Stimulated activated CD8-positive, alpha-beta memory T cell treated with anti-CD3 and anti-CD28 coated beads, Interleukin-12 subunit alpha, Interleukin-12 subunit beta, amount 100 ng/mL, for 4 hours (primary cell): ENCODE measurements at places on chromosomes 7 and 10.

DNA sequence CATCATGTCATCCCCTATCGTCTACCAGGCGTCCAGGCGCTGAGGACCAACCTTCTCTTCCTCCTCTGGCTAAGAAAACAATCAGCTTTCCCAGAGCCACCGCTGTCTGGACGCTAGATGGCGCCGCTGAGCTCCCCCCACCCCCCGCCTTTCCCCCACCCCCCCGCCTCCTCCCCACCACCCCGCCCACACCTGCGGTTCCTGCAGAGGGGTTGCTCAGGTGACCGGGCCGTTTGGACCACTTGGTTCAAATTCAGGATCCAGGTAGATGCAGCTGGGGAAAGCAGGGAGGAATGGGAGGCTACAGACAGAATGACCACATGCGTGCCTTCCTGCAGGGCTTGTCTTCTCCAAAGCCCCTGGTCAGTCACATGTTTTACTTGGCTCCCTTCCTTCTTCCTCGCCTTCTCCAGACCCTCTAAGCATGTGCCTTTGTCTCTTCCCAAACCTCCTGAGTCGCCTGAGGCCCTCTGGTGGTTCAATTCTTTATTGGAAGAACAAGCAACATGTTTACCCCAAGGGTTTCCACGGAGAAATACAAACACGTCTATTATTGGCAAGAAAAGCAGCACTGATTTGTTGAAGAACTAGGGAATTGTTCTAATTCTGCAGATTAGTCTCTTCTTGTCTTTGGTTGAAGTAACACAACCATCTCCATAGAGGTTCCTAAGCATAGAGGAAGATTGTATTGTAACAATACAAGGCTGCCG, 24.7 kb downstream of the AOC1 start:
- DNase-seq = no peak

- DNase-seq = no peak
Observed at GRCh38 chr7:97578225-97578624, 153.7 kb upstream of the TAC1 start.

- no peak for DNase-seq
Observed at GRCh38 chr10:92122941-92123450, 167.9 kb downstream of the CPEB3 start.

- no peak for DNase-seq
Observed at GRCh38 chr10:78520737-78521430, 487.2 kb downstream of the RPS24 start.

GRCh38 chr7:115249080-115249479, 327.2 kb downstream of the MDFIC start:
- no peak for DNase-seq

GRCh38 chr7:134724606-134725005, 54.8 kb upstream of the CALD1 start:
- no peak for DNase-seq

GRCh38 chr10:29253690-29254029, 35.2 kb upstream of the LYZL1 start:
- DNase-seq = no peak

DNA sequence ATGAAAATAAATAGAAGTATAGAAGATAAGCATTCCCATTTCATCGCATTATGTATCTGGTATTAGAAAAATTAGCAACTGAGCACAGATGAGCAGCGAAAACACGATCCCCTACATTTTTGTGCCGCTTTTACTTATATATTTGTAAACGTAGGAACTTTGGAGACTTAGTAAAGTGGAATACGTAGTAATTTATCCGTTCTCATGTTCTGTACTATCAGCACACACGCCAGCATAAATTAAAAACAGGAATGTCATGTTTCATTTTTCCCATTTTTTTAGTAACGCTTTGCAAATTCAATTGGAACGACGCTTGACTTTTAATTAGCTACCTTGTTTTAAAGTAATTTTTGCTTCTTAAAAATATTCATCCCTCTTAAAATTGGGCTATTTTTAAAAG, 2.4 kb downstream of the ZNRF2 start:
- DNase-seq = no peak

DNA sequence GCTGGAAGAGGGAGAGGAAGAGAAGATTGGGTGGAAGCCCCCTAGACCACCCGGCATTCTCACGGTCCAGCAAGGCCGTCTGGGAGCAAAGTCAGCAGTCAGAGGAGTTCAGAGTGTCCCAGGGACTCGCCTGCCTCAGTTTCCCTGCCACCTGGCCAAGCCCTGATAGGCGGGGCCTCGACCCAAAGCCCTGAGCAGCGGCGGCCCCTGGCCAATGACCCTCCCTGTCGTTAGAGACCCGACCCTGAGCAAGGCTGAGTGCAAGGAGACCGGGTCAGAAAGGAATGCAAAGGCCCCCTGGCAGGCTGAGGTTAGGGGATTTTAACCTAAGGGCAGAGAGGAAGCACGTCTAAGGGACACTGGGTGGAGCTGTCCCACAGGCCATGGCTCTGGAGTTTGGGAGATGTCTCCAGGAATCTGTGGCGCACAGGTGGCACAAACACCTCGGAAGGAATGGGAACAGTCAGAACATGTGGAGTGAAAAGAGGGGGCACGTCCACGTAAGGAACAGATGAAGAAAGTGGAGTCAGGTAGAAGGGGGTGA, 196.8 kb upstream of the PDE1C start:
- DNase-seq = no peak

DNA sequence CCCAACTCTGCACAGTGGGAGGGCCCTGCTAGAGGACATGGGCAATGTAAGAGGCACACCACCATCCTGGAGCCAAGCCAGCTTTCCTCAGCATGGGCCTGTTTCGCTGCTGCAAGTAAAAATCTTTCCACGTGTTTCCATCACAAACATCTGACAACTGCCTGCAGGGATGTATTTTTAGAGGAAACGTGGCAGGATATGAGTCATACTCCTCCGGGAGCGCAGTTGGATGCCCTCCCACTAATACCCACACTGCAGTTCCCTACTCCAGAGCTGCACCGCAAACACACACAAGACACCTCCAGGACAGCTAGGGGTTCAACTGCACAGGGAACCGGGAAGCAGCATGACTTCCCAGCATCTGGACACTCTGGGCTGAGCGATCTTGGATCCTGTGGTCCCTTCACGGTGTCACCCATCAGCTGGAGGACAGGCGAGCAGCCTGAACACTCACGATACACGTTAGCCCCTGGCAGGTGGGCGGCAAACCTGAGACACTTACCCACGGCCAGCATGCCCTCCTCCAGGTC, 26.1 kb downstream of the PLAC9 start:
- no peak for DNase-seq

DNA sequence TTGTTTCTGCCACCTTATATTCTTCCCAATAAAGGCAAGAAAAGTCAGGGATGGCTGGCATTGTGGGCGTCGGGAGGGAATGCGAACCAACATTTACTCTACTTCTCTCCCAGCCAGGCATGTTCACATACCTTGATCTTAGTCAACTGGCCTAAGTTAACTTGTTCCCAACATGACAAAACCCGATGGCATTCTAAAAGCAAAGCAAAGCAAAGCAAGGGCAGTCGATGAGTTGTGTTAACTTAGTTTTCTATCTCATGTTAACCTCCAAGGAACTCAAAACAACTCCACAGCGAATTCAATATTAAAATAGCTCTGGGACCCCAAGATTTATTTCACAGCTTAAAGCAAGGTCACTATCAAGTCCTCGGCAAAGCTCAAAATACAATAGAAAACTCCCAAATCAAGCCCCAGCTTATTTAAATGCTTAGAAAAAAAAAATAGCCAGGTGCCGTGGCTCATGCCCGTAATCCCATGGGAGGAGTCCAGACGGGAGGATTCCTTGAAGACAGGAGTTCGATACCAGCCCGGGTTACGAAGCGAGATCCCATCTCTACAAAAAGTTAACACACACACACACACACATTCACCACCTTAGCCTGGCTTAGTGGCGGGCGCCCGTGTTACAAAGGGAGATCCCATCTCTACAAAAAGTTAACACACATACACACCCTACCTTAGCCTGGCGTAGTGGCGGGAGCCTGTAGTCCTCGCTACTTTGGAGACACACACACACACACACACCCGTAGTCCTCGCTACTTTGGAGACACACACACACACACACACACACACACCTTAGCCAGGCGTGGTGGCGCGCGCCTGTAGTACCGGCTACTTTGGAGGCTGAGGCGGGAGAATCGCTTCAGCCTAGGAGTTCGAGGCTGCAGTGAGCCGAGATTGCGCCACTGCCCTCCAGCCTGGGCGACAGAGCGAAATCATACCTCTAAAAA, 901 bp upstream of the CCNY start:
- DNase-seq = no peak

DNA sequence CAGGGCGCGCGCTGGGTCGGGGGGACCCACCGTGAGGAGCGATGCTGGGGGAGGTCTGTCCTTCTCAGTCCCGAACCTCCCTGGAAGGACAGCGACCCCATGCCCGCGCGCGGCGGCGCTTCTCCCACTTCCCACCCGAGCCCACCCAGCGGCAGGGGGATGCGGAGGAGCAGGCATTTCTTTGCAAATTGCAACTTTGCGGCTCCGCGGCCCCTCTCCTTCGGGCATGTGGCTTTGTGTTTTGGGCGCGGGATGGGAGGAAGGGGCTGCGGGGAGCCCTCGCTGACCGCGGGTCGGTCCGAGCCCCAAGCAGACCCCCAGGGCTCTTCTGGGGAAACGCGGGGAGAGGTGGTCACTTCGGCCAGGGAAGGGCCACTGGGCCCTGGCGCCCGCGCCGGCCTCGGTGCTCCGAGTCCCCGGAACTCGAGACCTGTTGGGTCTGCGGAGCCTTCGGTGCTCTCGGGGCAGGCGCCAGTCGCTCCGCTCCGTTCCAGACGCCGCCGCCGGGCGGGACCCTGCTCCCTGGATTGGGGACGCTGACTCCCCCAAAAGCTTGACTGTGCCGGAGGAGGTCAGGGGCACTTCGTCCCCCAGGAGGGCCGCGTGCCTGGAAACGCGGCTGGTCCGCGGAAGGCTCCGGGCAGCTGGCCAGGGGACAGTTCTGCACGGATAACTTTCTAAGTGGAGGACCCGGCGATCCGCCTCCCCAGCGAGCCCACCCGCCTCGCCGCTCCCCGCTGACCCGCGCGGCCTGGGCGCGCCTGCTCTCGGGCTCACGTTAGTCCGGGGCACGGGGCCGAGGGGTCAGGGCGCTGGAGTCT, 164.2 kb upstream of the DPP6 start:
- no peak for DNase-seq

DNA sequence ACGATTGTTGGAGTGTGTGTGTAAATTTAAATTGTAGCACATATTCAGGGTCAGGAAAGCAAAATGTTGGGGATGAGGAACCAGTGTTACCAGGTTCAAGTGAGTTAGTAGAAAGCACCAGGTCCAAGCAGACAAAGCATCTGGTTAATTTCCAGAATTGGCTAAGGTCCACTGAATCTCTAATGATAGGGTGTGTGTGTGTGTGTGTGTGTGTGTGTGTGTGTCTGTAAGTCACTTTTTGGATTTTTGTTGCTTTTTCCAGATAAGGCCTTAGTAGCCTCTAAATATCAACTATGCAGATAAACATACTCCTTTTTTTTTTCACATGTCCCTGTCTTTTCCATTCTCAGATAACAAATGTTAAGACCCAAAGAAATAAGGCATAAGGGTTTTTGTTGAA, 36.6 kb upstream of the FMC1 start:
- no peak for DNase-seq

GRCh38 chr10:127904311-127905000, 2.4 kb upstream of the PTPRE start:
- no peak for DNase-seq

DNA sequence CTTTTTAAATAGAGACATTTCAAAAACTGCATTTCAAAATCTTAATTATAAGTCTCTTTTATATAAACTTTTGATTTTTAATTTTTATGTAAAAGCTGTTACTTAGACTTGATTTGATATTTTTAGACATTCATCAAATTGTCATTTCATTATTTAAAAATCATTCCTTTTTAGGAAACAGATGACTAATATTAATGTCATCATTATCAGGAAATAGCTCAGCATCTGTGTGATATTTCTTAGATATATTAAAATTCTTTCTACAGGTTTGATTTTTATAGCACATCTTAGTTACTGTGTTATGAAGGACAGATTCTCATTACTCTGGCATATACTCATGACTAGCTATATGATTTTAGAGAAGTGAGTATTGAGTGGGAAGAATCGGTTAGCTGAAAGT, 17.2 kb downstream of the RUNDC3B start:
- DNase-seq = no peak

DNA sequence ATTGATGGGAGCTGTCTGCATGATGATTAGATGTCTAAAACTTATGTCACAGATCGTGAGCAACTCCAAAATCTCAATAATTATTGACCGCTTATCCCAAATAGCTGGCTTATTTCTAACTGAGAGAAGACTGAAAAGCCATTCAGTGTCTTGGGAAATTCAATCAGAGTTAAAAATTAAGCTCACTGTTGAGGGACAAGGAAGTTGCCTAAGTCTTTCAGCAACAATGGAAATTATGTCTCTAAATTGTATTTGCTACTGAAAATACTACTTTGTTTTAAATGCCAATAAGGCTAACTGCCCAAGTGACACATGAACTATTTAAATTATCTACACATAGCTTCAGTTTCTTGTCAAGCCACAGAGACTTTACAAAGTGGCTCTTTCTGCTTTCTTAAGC, 107.9 kb upstream of the FAM171A1 start:
- DNase-seq = no peak

GRCh38 chr10:70546584-70546983, 56.0 kb downstream of the PRF1 start:
- DNase-seq = no peak

- no peak for DNase-seq
Observed at GRCh38 chr10:126177417-126178030, 210.8 kb downstream of the ADAM12 start.

GRCh38 chr10:61606959-61607907, 55.5 kb upstream of the CABCOCO1 start:
- no peak for DNase-seq

DNA sequence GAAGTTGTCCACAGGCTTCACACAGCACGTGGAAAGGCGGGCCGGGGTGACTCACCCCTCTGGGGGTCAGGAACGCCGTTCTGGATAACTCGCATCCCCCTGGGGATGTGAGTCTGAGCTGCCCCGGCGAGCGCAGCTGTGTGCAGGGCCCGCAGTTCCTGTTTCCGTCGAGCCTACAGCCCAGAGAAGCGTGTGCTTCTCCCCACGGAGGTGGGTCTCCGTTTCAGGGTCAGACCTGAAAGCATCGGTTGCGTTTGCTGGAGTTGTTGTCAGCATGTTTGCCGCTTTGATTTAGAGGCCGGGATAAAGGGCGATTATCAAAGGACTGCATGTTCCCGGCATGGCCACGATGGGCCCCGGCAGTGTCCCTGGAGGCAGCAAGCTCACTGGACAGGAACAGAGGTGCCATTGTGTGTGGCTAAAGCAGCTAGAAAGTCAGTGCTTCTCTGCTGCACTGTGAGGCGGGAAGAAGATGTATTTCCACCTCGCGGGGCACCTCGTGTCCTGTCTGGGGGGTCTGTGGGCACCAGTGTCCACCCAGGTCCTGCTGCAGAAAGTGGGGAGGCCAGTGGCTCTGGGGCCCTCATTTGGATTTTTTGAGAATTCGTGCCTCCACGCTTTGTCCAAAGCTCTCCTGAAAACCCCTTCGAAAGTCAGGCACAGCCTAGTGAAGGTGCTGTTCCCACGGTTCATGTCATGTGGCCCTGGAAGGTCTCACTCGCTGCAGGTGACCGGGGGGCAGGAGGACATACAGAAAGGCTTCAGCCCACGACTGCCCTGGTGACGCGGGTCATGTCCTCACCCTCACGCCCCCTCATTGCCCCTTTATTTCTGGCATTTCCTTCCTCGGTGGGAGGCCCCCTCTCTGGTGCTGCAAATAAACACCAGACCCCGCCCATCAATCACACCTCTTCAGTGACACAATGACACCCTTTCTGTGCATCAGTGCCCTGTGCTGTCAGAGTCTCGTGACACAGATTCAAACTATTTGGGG, 27.4 kb upstream of the GDI2 start:
- DNase-seq = no peak
